Calu3 (cell line): ENCODE measurements at places on chromosomes 3 and 15. TPM values are rescaled to one million over a fixed set of nuclear protein-coding genes. Genes with fewer than 3 reads are reported as not detected.

Gene NEIL1
- 11.8 and 13.2 TPM in 2 replicates for total RNA-seq

Gene SLMAP
- 103 and 114 TPM in 2 replicates for total RNA-seq

Gene PPP2R3A
- total RNA-seq, result 45.6 and 64.8 TPM in 2 replicates

Gene LRTM1
- not detected in 2 replicates for total RNA-seq

Gene GP5
- 0.10 and 0.21 TPM in 2 replicates for total RNA-seq

Gene PATL2
- total RNA-seq, result 1.7 and 3.8 TPM in 2 replicates

Gene CPOX
- total RNA-seq, result 16.8 and 19.9 TPM in 2 replicates

Gene TERC
- 4.7 and 11.0 TPM in 2 replicates for total RNA-seq

Gene C3orf52
- total RNA-seq, result 28.2 and 29.8 TPM in 2 replicates

Gene SGO1
- total RNA-seq, result 29.4 and 30.2 TPM in 2 replicates

Gene CELF6
- total RNA-seq, result 0.19 and 0.42 TPM in 2 replicates

Gene NDUFB4
- 118 and 138 TPM in 2 replicates for total RNA-seq

Gene ZNF80
- total RNA-seq, result not detected in 2 replicates

Gene SLC22A14
- 1.8 and 2.1 TPM in 2 replicates for total RNA-seq

Gene CYFIP1
- 53.7 and 60.1 TPM in 2 replicates for total RNA-seq

Gene SOX14
- total RNA-seq, result not detected in 2 replicates

Gene FOXP1
- 81.6 and 82.8 TPM in 2 replicates for total RNA-seq

Gene SLC22A13
- 3.2 and 3.5 TPM in 2 replicates for total RNA-seq

Gene CFAP20DC
- total RNA-seq, result 5.8 and 5.9 TPM in 2 replicates
